RPMI8226 (cell line): ENCODE measurements at places on chromosomes 13 and 19.

- no peak for DNase-seq
These were observed 150.2 kb downstream of the NDFIP2 start for GRCh38 chr13:79631051-79631659.

- DNase-seq, result peak; percentile 72
These were observed 1.4 kb upstream of the ZMYM5 start for GRCh38 chr13:19864746-19865309.

GRCh38 chr19:41195675-41196497 is 2.9 kb downstream of the CYP2S1 start:
- no peak for DNase-seq

DNA sequence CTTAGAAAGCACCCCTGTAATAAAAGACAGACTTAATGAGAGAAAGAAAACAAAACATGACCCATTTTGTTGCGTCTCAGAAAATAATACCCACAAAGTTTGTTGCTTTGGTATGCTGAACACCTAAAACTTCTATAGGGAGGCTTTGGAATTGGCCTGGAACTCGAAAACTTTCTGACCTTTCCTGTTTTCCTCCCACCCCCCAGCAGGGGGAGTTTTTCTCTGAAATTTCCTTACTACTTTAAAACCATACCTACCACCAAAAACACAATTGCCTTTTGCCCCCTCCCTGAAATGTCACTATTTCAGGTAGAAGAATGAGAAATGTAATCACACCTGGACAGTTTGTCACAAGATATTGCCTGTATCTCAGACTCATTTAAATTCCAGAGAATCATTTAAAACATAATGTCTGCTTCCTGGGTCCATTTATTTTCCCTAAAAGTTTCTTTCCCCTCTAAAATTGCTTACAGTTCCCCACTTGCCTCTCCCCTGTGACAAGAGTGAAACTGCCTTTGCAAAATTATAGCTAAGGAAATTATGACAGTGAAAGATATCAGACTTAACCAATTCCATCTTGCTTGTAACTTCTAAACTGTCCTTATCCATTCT is 2700.2 kb downstream of the PCDH9 start:
- DNase-seq, result peak; percentile 6

DNA sequence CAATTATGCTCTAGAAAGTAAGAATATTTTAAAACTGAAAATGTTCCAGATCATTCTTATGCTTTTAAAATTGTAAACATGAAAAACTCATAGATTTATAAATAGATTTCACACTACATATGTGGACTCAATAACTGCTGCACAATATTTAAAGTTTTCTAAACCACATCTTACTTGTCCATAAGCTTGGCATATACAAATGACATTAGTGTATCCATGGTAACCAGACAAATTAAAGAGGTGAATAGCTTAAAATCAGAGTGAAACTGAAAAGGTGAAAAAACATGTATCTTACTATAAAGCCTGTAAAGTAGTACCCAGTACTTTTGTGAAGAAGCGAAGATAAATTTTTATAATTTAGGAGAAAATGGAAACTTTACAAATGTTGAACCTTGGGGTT is 151.2 kb upstream of the MYO16 start:
- no peak for DNase-seq

GRCh38 chr19:1818549-1819195 is 6.6 kb upstream of the ATP8B3 start:
- DNase-seq, result no peak

GRCh38 chr13:79056706-79057105 is 349.3 kb downstream of the RBM26 start:
- DNase-seq, result no peak

DNA sequence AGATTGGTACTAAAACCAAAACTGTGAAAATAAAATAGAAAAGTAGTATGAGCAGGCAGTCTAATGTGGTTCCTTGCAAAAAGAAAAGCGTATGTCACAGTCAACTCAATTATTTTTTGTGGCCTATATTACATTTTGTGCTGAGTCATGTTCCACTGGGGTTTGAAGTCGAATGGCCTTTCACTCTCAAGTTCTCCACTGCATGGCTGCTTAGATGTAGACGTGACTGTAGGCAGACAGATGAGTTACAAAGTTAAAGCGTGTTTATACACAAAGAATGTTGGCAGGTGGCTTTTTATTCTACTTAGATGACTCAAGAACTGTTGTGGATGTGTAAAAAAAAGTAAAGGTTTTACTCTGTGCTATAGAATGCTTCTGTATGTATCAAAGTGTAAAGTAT is 133.9 kb downstream of the SLITRK6 start:
- DNase-seq, result no peak

GRCh38 chr13:104466016-104466415 is 1399.8 kb upstream of the SLC10A2 start:
- DNase-seq, result no peak

- peak; percentile 61 for DNase-seq
These were observed 1.1 kb downstream of the INSR start for GRCh38 chr19:7292950-7293761.

GRCh38 chr19:7959211-7959610 is 15.7 kb upstream of the TIMM44 start:
- no peak for DNase-seq

GRCh38 chr19:28985201-28985600 is 227.8 kb downstream of the UQCRFS1 start:
- DNase-seq, result no peak

- no peak for DNase-seq
These were observed 149.5 kb downstream of the PTPRS start for GRCh38 chr19:5191091-5191490.

DNA sequence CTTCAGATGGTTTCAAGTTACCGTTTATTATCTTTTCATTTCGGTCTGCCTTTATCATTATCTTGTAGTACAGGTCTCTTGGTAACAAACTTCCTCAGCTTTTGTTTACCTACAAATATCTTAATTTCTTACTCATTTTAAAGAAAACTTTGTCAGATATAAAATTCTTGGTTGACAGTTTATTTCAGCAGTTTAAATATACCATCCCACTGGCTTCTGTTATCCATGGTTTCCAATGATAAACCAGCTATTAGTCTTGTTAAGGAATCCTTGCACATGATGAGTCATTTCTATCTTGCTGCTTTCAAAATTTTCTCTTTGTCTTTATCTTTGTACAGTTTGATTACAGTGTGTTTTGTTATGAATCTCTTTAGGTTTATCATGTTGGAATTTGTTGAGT is 308.3 kb upstream of the SPRY2 start:
- DNase-seq, result no peak

DNA sequence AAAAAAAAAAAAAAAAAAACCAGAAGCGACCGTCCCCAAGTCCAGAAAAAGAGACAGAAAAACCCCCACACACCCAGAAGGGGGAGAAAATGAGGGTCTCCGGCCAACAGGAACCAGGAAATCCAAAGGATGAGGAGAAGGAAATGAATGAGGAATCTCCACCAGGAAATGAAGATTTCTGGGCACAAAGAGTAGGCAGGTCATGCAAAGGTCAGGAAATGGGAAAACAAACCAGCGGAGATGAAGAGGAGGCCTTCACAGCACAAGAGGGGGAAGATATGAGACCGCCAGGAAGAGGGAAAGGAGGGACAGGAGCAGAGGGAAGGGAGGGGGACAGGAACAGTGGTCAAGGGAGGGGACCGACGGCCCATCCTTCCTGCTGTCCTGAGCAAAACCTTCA is 5.8 kb downstream of the TEAD2 start:
- no peak for DNase-seq

GRCh38 chr19:18799389-18799970 is 8.4 kb upstream of the COMP start:
- no peak for DNase-seq

DNA sequence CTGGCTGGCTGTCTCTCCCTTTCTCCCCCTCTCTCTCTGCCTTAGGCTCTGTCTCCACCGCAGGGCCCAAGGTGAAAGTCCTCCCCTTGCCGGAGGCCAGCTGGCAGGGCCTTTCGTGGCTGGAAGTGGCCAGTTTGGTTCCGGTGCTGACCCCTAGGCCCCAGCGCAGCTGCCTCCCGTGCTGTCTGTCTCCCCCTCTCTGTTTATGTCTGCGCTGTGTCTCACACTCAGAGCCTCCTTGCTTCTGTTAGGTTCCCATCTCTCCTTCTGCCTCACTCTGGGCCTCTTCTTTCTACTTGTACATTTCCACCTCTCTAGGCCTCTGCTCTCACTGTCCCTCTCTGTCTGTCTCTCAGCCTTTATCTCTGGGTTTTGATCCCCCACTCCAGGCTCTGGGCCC is 13.1 kb downstream of the CCDC97 start:
- no peak for DNase-seq

DNA sequence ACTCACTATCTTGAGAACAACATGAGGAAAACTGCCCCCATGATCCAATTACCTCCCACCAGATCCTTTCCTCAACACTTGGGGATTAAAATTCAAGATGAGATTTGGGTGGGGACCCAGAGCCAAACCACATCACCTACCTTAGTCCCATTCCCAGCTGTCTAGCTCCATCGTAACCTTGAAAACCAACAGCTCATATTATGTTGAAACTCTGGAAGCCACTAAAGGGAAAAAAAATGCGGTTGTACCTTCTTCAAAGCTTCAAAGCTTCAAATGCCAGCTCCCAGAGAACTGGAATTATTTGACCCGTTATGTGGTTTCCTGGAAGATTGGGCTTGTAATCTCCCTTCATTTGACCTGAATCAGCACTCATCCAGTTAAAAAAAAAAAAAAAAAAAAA is 223.1 kb upstream of the GPC6 start:
- no peak for DNase-seq

DNA sequence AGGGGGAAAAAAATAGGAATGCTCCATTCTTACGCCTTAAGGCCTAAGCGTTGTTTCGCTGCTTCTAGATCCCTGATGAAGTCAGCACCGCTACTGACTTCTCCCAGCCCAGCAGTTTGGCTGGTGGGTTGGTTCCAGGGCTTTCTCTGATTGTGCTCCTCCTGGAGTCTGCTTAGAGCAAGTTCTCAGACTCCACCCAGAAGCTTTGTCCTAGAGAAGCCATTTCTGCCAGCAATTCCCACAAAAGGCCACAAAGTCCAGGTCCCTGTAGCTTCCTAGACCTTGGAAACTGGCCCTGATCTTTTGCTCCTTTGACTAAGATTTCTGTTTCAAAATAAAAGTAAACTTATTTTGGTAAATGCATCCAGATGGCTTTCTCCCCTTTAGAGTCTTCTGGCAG is 65.4 kb downstream of the KCTD12 start:
- no peak for DNase-seq

- no peak for DNase-seq
These were observed 114.8 kb upstream of the TRPC4 start for GRCh38 chr13:37984357-37984756.

DNA sequence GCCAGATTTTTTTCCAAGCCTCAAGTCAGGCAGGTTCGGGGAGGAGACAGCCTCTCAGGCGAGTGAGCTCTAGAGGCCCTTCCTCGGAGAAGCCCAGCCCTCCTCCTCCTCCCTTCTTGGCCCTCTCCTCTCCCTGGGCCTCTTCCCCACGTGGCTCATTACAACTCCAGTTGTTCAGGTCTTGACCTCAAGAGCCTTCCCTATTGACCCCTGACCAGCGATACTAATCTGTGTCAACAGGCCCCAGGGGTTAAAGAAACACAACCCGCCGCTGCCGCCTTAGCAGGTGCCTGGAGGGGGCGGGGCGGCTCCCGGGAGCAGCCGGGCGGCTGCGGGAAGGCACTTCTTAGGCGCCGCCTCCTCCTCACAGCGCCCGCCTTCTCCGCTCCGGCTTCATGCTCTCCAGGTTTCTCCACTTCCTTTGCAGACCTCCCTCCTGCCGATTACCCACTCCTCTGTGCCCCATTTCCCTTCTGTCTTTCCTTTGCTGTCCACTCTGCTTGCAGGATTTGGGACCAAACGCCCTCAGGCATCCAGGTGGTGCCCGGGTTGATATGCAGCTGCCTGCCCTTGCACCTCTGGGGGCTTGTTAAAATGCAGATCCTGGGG is 51.0 kb downstream of the LYL1 start:
- DNase-seq, result peak; percentile 90

DNA sequence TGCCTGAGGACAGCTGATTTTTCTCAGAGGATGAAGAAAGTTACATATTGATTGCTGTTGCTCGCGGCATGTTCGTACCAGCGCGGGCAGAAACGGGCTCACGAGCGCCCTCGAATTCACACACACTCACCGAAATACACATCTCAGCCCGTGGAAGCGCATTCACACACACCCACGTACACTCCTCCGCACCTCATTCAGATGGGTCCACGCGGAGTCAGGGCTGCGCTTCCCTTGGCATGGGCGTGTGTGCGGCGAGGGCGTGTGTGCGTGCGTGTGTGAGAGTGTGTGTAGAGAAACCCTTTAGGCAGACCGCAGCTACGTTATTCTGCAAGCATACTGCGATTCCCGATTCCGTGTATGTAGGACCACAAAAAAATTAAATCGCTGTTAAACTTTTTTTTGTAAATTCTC is 2.1 kb upstream of the PCDH17 start:
- no peak for DNase-seq

DNA sequence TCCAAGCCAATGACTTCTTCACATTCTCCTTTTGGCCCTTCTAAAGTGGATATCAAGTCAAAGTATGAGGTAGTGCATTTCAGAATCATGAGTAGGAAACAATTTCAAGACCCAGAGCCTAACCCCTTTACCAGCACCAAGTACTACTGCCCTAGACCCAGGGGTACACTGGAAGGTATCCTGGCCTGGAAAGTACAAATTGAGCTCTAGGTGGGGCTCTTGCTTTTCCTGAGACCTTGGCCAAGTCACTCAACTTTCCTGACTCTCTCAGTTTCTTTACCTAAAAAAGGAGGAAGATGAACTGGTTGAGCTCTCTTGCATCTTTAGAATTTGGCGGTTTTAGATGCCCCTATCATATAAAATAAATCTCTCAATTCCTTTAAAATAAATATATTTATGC is 204.7 kb downstream of the FGF14 start:
- no peak for DNase-seq

DNA sequence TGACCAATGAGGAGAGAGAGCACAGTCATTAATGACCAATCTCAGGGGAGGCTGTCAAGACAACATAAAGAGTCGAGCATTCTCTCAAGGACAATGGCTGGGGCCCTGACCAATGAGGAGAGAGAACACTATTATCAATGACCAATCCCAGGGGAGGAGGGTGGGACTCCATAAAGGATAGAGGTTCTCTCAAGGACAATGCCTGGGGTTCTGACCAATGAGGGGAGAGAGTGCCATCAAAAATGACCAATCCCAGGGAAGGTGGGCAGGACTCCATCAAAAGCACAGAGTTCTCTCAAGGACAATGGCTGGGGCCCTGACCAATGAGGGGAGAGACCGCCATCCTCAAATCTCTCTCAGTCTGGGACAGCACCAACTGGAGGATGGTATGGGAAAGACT is 3.3 kb upstream of the KLK11 start:
- DNase-seq, result no peak

- DNase-seq, result no peak
These were observed 109.7 kb downstream of the HSPH1 start for GRCh38 chr13:31051999-31052398.
